Fibroblast of lung (primary cell): ENCODE measurements at places on chromosomes 7 and 10. TPM values are rescaled to one million over a fixed set of nuclear protein-coding genes. Genes with fewer than 3 reads are reported as not detected.

- DNase-seq, result no peak
Observed at GRCh38 chr7:112012242-112012641, 194.0 kb downstream of the DOCK4 start.

GRCh38 chr10:28171468-28172222, 131.2 kb downstream of the MPP7 start:
- DNase-seq, result no peak

DNA sequence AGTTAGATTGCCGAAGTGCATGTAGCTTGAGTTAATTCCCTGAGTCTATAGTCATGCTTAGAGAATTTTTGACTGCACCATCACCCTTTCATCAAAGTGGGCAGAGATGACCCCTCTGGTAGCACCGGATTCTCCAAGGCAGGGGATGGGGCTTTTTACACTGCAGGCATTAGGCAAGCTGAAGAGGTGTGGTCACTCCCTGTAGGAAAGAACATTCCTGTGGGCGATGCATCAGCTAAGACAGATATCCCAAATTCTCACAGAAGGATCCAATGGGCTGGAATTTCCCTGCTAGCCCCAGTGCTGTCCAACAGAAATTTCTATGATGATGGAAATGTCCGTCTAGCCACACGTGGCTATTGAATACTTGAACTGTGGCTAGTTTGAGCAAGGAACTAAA, 118.2 kb downstream of the ADAM12 start:
- DNase-seq, result peak; percentile 56

- no peak for DNase-seq
Observed at GRCh38 chr10:62010366-62010765, 108.9 kb downstream of the ARID5B start.

DNA sequence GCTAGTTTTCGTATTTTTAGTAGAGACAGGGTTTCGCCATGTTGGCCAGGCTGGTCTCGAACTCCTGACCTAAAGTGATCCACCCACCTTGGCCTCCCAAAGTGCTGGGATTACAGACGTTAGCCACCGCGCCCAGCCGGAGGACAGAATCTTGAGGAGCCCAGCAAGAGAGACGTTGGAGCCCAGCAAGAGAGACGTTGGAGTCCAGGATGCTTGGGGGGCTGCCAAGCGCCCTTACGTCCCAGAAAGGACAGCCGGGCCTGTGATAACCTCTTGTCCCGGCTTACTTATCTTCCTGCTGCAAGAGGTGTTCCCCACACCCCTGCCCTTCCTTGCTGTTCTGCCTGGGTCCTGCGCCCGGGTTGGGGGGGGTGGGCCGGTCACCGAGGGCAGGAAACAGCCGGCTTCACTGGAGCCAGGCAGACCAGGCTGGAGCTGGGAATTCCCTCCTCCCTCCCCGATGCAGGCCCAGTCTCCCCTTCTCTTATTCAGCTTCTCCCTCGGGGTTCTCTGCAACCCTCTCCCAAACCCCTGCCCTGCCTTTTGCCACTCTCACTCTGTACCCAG, 1.9 kb upstream of the EPHB4 start:
- DNase-seq, result no peak

- no peak for DNase-seq
Observed at GRCh38 chr10:61170594-61170993, 226.6 kb upstream of the RHOBTB1 start.

DNA sequence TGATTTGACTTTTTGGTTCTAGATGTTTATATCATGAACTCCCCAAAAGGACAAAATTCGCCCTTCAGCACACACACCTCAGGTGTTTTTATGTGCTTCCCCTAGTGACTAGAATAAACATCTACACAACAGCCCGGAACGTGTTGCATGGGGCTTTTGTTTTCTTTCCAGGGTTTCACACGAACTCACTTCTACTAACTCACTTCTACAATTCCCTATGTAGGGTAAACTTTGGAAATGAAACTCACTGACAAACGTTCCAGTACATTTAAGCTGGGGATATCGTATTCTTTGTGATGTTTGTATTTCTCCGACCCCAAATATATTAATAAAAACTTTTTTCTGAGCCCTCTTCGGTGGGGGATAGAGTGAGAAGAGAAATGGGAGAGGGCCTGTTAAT, 1.4 kb downstream of the TRA2A start:
- peak; percentile 33 for DNase-seq

DNA sequence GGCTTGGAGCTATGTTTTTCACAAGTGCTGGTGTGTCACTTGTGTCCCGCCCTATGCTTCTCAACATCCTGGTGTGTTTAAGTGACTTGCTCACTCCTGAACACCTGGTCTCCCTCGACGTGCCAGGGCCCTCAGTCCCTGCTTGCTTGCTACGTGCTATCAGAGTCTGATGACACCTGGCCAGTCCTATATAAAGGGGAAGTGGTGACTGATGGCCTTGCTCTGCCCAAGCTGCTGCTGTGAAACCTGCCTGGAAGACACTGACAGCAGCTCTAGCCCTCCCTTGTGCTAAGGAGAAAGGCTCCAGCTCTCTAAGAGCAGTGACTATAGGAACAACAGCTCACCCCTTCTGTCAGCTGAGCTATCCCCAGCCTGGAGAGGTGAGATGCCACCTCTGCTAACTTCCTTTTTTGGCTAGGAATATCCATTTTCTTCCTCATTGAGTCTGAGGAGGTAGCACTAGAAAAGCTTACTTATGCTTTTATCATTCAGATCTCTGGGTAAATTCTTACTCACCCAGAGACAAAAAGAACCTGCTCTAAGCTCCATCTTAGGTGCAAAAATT, 77.2 kb upstream of the PLXNA4 start:
- DNase-seq, result no peak

DNA sequence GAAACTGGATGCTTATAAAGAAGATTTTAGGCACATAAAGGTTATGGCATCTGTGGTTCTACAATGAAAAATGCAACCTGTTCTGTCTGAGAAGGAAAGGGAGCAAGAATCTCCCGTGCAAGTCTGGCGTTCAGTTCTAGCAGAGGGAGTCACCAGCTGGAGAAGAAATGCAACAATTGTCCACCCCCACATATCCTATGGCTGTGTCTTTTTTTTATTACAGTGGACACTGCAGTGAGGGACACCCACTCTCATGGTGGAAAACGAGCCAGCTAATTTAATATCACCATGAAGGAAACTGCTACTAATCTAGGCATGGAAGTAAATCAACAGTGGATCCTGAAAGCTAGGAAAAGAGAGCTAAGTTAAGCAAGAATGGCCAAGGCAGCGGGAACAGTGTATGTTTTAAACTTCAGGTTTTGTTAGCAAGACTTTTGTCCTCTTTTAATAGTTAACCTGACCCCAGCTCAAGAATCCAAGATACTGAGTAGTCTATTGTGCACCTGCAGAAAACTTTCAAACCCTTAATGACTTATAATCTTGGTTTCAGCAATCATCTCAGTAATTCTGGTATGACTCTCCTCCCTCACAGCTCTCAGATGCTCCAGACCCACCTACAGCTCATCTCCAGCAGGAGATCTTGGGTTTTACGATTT, 149.3 kb downstream of the FGFR2 start:
- DNase-seq, result no peak

DNA sequence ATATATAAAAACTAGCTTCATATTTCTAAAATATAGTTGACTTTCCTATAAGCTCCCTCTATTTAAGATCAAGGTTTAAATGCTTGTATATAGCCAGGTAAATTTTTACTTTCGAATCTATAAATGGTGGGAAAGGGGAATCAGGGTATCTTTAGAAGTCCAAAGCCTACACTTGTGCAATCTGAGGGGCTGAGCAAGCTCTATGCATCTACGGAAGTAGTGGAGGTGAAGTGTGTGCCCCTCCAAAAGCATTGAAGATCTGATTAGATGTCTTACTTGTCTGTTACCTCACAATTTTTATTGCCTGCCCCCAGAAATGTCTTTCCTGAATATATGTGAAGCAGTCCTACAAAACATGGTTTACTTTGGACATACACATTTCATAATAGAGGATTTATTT, 1.6 kb downstream of the AKAP9 start:
- no peak for DNase-seq

- DNase-seq, result peak; percentile 39
Observed at GRCh38 chr10:70715853-70716795, 43.8 kb downstream of the ADAMTS14 start.

DNA sequence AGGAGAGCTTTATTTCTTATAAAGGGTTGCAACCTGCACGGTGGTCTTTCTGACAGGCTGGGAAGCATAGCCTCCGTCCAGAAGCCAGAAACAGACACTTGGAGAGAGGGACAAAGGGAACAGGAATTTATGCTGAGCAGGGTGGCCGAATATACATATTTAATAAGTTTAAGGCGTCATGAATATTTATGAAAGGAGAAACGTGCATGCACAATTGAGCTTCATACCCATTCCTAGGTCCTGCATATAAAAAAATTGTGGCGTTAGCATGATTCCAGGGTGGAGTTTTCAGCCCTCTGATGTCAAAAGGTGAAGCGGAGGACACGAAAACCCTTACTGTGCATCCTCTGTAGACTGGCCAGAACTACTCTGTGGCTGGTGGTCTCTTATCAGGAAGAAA, 10.7 kb downstream of the CCDC126 start:
- no peak for DNase-seq

DNA sequence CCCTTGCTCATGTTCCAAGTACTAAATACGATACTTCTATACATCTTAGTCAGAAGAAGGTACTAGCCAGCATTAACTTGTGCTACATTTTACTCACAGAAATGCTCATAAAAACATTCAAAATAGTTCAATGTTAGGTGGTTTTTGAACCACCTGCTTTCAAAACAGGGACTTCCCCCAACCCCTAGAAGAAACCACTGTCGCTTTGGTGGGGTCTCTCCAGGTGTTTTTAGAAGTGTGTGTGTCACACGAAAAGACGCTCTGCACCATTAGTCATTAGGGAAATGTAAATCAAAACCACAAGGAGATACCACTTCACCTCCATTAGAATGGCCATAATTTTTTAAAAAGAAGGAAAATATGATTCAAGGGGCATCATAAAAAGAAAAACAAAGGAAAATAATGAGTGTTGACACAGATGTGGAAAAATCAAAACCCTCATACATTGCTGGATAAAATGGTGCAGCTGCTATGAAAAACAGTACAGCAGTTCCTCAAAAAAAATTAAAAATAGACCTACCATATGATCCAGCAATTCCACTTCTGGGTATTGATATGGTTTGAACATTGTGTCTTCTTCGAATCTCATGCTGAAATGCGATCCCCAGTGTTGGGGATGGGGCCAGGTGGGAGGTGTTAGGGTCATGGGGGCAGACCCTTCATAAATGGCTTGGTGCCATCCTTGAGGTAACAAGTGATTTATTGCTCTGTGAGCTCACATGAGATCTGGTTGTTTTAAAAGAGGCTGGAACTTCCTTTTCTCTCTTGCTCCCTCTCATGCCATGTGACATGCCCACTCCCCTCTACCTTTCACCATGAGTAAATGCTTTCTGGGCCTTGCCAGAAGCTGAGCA, 74.2 kb downstream of the MALSU1 start:
- peak; percentile 76 for DNase-seq

GRCh38 chr10:109698882-109699664, 224.2 kb downstream of the XPNPEP1 start:
- no peak for DNase-seq

GRCh38 chr10:113665352-113665751, 1.5 kb upstream of the NRAP start:
- DNase-seq, result no peak

GRCh38 chr7:5545222-5545914, 121.7 kb upstream of the TNRC18 start:
- DNase-seq, result no peak

- DNase-seq, result no peak
Observed at GRCh38 chr7:113232885-113233284, 114.5 kb upstream of the SMIM30 start.

CREB5 gene
- 3.1 and 28.4 TPM in 2 replicates for total RNA-seq

FBXO24 gene
- total RNA-seq, result 0.33 and 0.51 TPM in 2 replicates

CDC14C gene
- total RNA-seq, result under 0.01 and 0.17 TPM in 2 replicates

PWWP2B gene
- total RNA-seq, result 14.1 and 15.9 TPM in 2 replicates

MMD2 gene
- total RNA-seq, result not detected in 2 replicates

LRRD1 gene
- under 0.01 and 0.17 TPM in 2 replicates for total RNA-seq

ZNF804B gene
- total RNA-seq, result not detected in 2 replicates
